ENCODE measurements at places on chromosomes 1 and 21.

- DNase-seq, result no peak
These were observed 22.1 kb upstream of the SMYD3 start for GRCh38 chr1:246528933-246529731.

DNA sequence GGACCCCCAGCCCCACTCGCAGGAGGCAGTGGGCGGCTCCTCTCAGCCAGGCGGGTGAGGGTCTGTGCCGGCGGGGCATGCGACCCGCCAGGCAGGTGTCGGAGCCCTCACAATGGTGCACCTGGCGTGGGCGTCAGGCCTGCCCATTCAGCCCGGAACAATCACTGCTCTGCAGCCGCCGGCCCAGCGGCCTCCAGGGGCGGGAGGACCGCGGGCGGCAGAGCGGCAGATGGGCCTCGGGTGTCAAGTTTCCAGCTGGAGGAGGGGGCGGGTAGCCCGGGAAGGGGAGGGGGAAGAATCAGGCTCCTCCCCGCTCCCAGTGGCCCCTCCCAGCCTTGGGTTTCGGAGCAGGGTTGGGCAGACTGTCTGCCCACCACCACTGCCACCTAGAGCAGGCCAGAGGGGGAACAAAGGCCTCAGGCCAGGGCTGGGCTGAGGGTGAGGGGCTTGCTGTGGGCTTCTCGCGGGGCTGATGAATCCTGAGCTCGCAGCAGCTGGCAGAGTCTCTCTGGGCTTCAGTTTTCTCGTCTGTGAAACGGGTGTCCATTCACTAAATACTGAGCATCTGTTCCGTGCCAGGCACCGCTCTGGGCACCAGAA is 39.5 kb upstream of the CASZ1 start:
- DNase-seq, result no peak

DNA sequence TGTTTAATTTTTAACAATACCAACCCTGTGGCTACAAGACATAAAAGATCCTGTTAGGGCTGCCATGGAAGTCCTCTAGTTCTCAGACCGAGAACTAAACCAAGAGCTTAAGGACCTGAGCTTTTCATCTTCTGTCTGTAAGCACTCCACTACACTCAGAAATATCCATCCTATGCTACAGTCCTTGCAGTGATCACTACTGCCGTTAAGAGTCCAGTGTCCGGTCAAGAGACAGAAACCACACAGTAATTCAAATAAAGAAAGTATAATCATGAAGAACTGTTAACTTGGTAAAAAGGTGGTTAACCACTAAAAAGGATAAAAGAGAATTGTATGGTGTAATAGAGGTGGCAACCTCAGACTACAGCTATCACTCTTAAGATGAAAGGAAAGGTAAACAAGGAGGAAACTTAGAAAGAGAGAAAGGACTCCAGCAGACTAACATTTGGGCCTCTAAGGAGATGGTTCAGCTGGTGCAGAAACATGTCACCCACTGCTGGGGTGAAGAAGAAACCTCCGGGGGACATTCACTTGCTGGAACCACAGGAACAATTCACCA is 22.1 kb upstream of the PRDX6 start:
- DNase-seq, result no peak

DNA sequence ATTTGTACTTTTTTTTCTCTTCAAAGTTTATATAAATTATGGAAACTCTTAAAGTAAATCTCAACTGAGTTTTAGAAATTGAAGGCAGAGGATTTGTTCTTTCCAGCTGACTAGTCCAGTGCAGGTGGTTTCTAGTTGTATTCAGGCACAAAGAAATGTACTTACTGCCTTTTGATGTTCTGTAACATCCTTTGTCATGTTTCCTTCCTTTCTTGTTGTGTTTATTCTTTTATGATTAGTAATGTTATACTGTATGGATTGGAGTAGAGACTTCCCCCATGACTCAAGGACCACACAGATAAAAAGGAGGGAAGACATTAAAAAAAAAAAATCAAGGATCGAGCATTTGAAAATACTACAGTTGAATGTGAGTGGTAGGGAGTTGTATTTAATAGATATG is 8.0 kb downstream of the HIPK1 start:
- no peak for DNase-seq

DNA sequence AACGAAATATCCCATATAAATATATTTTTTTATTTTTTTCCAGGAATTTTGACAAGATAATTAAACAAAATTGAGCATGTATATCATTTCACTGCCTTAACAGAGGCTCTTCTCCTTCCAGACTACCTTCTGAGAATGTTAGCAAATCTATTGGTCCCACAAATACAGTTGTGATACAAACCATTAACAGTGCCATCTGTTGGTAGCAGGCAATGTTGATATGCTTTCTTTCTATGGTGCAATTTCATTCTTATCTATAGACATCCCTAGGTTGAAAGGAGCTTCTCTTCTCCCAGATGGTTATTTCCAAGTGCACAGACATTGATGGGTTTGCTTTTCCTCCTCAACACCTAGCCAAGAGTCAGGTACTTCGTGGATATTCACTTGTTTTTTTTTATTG is 303.6 kb downstream of the USH2A start:
- DNase-seq, result no peak

- DNase-seq, result no peak
These were observed 539.2 kb upstream of the PRMT6 start for GRCh38 chr1:106517224-106517623.

- DNase-seq, result no peak
These were observed 581 bp downstream of the ETV3 start for GRCh38 chr1:157137408-157138219.

- DNase-seq, result no peak
These were observed 363.6 kb downstream of the PLPP3 start for GRCh38 chr1:56215771-56216170.

DNA sequence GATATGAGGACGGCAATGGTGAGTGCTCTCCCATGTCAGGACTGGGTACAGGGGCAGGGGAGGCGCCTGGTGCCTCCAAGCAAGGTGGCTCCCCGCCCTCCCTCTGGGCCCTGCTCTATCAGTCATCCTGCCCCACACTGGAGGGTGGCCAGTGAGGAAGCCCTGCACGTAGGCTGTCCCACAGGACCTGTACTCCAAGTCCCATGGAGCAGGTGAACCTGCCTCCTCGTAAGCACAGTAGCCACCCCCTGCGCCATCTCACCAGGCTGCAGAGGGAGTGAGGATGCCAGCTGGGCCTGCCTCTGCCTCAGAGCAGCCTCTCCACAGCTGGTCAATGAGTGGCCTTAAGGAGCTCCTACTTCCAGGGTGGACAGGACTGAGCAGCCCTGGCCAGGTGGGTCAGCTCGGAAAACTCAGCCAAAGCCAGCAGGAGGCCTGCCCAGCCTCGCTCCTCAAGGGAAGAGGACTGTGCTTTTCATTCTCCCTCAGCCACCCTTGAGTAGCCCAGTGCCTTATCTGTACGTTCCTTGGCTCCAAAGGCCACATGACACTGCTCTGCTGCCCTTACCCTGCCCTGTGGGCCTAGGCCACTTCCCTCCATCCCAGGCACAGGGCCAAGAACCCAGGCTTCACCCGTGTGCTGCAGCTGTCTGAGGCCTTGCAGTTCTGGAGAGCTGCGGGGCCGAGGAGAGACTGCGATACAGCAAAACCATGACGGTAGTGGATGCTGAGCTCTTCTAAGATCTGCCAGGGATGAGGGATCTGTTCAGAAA is 39.6 kb downstream of the SLC45A1 start:
- DNase-seq, result no peak

DNA sequence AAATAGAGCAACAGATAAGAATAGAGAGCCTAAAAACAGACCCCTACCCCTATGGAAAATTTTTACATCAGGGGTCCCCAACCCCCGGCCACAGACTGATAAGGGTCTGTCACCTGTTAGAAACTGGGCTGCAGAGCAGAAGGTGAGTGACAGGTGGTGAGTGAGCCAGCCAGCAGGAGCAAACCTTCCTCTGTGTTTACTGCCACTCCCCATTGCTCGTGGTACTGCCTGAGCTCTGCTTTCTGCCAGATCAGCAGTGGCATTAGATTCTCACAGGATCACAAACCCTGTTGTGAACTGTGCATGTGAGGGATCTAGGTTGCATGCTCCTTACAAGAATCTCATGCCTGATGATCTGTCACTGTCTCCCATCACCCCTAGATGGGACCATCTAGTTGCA is 174.1 kb downstream of the FOXD2 start:
- DNase-seq, result no peak

GRCh38 chr21:32887026-32887425 is 115.5 kb upstream of the PAXBP1 start:
- no peak for DNase-seq

- no peak for DNase-seq
These were observed 1.9 kb downstream of the DDAH1 start for GRCh38 chr1:85462931-85463649.

DNA sequence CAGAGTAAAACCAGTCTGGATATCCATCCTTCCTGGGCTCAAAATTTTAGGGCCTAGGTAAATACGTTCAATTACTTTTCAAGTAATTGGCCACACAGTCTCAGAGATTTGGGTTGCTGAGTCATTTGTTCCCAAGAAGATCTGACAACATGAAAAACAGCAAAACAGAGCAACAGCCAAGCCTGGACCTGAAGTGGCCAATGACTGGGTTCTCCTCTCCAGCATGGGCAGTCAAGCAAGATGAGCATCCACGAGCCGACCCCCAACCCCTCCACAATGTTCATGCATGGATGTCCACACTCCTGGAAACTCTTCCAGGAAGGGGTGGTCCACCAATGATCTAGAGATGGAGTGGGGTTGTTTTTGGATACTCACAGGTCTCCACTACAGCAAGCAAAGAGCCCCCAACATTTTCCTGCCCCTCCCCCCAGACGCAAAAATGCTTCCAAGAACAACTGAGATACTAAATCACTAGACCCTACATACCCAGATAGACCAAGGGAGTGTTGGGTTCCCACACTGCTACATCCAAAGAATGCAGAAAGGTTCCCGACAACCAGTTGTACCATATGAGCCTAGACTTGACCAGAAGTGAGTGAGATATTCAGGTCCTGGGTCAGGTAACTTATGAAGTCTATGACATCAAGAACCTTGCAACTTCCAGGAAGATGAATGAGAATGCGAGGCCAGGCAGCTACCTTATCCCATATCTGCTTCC is 73.0 kb downstream of the CD46 start:
- DNase-seq, result no peak

GRCh38 chr1:221217029-221217428 is 337.8 kb downstream of the HLX start:
- DNase-seq, result no peak

GRCh38 chr1:21590126-21590880 is 78.9 kb downstream of the RAP1GAP start:
- DNase-seq, result no peak

- DNase-seq, result no peak
These were observed 819.9 kb downstream of the BRINP3 start for GRCh38 chr1:189657715-189658114.

DNA sequence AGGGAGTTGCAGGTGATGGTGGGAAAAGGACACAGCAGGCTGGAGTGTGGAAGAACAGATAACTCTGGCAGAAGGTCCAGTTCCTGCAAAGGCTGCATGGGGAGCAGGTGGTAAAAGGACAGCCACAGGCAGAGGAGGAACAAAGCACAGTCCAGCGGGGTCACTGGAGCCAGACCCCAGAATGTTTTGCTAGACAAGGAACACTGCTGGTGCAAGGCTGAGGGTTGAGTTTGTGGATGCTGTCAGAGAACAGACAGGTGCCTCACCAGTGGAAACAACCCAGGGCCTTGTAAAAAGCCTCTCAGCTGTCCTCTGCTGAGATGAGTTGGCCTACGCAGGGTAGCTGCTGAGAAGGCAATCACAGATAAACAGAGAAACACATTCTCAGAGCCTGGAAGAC is 101.7 kb downstream of the SSBP3 start:
- no peak for DNase-seq

GRCh38 chr1:46409063-46409372 is 14.9 kb downstream of the FAAH start:
- no peak for DNase-seq

DNA sequence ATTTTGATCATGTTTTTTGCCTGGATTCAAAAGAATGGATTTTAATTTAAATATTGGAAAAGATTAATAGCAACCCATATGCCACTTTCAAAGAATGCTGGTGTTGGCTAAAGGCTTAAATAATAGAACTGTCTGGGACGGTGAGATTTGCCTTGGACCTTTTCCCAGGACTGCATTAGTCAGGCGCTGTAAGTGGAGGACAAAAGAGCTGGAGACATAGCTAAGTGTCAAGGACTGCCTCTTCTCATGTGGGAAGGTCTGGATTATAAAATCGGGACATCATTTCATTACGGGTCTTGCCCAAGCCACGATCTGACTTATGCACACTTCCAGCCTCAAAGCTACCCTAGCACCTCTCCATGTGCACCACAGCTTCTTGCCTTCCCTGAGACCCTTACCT is 458.5 kb upstream of the DEPDC1 start:
- peak; percentile 95 for DNase-seq

GRCh38 chr1:218462116-218462515 is 117.0 kb downstream of the TGFB2 start:
- no peak for DNase-seq

- no peak for DNase-seq
These were observed 37.0 kb downstream of the MAN1C1 start for GRCh38 chr1:25653558-25653957.

DNA sequence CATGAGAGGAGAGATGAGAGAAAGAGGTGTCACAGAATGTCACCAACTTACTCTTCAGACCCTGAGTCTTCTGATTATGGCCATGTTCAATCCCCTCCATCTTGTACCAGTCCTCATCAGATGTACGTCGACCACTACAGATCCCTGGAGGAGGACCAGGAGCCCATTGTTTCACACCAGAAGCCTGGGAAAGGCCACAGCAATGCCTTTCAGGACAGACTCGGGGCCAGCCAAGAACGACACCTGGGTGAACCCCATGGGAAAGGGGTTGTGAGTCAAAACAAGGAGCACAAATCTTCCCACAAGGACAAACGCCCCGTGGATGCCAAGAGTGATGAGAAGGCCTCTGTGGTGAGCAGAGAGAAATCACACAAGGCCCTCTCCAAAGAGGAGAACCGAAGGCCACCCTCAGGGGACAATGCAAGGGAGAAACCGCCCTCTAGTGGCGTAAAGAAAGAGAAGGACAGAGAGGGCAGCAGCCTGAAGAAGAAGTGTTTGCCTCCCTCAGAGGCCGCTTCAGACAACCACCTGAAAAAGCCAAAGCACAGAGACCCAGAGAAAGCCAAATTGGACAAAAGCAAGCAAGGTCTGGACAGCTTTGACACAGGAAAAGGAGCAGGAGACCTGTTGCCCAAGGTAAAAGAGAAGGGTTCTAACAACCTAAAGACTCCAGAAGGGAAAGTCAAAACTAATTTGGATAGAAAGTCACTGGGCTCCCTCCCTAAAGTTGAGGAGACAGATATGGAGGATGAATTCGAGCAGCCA is 8.0 kb downstream of the ELOA start:
- DNase-seq, result no peak

DNA sequence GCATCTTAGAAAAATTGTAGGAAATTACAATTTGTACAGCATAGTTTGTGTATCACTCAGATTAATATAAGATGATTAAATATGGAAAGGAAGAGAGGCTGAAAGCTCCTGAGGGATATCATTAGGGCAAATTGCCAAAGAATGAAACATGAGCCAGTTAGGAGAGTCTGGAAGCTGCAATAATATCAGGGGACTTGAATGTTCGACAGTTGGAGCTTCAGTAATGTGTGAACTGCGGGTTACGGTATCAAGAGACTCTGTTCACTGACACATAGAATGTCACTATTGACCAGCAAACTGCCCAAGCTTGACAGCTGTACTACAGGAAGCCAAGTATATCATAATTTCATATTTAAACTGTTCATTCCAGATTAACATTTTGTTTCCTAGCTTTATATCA is 157.2 kb downstream of the DENND1B start:
- DNase-seq, result peak; percentile 46

GRCh38 chr1:11354893-11355553 is 82.0 kb downstream of the UBIAD1 start:
- DNase-seq, result peak; percentile 72

GRCh38 chr1:209030454-209031167 is 552.9 kb upstream of the CAMK1G start:
- no peak for DNase-seq
